HepG2 (cell line): ENCODE measurements at places on chromosomes 4 and X. TPM values are rescaled to one million over a fixed set of nuclear protein-coding genes. Genes with fewer than 3 reads are reported as not detected.

DNA sequence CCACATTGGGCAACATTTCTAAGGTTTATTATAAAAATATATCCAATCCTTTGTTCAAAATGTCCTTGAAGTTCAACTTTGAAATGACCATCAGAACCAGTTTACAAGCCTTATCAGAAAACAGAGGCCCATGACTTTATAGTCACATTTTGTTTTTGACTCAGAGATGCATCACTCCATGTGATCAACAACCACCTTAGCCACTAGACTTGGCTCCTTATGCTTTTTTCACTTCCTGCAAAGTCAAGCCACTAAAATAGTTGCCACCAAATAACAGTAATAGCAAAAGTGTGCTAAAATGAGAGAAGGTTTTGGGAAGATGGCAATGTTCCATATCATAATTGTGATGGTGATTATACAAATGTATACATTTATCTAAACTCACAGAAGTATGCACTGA, 181.7 kb downstream of the MAML3 start:
- DNase-seq = no peak

DNA sequence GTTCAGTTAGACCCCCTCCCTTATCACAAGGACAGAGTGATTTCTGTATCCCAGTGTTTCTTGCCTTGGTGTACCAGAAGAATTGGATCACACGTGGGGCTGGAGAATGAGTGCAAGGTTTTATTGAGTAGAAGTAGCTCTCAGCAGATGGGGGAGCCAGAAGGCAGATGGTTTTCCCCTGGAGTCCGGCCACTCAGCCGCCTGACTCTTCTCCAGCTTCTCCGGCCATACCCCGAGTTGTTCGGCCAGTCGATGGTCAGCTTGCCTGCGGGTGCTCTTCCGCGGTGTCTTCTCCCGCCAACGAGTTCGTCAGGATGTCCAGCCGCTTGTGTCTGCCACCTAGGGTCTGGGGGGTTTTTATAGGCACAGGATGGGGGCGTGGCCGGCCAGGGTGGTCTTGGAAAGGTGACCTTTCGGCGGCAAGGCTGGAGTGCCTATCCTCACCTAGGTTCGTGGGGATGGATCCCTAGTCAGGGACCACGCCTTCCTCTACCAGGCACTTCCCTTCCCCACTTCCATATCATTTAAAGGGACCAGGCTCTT, 14.5 kb downstream of the GAB1 start:
- no peak for DNase-seq

DNA sequence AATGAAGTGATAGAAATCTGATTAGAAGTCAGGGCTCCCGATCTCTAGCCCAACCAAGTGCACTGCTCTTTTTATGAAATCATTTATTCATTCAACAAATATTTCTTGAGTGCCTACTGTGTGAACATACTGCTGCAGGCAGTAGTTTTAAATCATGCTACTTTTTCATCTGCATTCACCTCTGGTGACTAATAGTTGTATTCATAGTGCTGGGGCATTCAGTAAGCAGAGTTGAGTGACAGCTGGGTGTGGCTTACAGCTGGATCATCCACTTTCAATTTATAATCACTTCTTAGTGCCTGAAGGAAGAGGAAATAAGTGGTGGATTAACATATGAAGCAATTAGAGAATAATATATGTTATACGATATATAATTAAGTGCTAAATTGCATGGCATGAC, 94.1 kb upstream of the HPRT1 start:
- no peak for DNase-seq

DNA sequence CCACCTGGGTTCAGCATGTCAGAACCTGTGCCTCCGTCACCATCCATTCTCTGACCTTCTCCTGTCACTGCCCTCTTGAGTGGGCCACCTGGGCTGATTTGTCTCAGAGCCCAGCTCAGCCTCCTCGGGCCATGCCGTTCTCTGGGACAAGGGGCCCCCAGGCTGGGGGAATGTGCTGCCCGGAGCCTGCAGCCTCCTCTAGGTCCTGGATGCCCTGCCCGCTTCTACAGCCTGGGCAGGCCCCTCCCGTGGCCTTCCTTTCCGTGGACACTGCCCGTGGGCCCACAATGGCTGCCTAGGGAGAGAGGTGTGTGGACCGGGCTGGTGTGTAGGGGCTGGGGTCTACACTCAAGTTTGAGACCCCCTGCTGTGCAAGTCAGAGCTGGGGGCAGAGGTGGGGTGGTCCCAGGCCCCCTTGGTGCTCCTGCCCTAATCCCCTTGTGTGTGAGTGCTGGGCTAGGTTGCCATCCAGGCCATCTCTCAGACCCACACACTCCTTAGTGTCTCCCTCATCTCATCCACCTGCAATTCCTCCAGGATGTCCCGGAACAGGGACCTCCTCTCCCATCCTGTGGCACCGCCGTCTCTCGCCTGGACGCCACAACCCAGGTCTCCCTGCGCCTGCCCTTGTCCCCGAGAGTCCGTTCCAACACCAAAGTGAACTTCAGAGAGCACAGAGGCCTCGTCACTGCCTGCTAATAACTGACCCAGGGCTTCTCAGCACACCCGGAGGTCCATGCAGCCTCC, 12.4 kb downstream of the PSAPL1 start:
- no peak for DNase-seq

DNA sequence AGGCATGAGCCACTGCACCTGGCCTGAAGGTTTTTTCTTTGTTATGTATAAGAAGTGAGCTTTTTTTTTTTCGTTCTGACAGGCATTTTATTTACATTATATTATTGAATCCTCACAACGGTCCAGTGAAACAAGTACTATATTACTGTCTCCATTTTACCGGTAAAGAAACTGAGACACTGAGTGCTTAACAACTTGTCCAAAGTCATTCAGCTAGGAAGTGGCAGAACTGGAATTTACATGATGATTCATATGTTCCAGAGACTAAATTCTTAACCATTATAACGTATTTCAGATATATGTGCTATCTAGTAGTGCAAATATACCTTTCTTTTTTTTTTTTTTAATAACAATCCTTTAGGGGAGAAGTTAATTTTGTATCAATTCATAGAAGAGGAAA, 18.4 kb upstream of the SLC6A14 start:
- no peak for DNase-seq

GRCh38 chrX:41596596-41596995, 92.2 kb upstream of the GPR34 start:
- DNase-seq = no peak

DNA sequence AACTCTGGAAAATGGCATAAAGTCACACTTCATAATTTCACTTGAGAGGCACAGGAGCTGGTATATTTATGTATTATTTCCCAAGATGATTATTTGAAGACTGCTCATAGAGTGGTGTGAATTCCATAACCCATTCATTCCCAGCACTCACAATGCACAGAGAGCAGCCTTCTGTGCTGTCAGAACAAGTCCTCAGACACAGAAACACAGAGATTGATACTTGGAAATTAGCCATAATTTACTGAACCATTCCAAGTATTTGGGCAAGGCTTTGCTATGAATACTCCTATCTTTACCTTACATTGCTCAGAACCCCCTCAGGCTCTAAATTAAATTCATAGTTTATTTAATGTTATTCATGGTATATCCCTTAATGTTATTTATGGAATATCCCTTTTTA, 53.6 kb downstream of the PABPC4L start:
- DNase-seq = no peak

DNA sequence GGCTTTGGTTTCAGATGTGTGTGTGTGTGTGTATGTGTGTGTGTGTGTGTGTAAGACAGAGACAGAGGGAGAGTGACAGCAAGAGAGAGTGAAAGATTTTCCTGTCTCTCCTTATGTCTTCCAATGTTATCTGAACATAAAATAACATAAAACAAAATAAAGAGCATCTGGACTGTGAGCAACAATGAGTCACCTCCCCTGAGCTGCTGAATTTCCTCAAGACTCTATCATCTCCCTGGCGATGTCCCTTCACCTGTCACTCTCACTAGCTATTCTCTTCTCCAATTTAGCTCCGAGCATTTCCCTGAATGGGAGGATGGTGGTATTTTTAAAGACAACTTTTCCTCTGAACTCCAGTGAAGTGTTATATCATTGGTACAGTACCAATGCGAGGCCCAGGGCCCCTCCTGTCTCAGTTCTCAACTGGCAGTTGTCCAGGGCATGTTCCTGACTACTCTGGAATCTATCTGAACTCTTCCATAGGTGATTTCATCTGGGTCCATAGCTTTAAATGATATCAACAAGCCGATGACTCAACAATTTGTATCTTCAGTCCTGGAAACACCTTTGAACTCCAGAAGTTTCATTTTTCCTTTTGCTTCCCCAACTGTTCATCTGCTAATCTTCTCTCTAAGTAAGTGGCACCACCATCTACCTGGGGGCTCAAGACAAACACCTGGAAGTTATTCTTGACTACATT, 195.0 kb upstream of the CLNK start:
- DNase-seq = no peak

GRCh38 chr4:23999714-24000469, 110.0 kb upstream of the PPARGC1A start:
- DNase-seq = no peak

GRCh38 chr4:123892368-123892976, 495.9 kb downstream of the SPRY1 start:
- no peak for DNase-seq

DNA sequence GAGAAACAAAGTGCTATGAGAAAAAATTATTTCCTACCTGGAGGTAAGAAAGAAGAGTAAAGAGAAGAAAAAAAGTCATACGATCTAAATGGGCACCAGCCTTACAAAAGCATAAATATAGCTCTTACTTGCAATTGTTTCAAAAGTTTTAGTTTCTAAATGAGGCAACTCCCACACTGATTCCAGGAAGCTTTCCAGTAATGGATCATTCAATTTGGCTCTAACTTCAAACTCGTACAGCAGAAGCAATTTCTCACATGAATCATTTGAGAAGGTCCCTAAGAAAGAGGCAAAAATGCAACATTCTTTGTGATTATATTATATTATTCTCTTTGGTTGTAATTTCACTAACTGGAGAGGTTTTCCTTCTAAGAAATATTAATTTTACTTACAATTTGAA, 109.9 kb downstream of the DLG3 start:
- DNase-seq = no peak

- no peak for DNase-seq
Observed at GRCh38 chrX:68261060-68261672, 172.1 kb downstream of the OPHN1 start.

- DNase-seq = no peak
Observed at GRCh38 chrX:135408794-135409193, 12.9 kb upstream of the SMIM10L2A start.

DNA sequence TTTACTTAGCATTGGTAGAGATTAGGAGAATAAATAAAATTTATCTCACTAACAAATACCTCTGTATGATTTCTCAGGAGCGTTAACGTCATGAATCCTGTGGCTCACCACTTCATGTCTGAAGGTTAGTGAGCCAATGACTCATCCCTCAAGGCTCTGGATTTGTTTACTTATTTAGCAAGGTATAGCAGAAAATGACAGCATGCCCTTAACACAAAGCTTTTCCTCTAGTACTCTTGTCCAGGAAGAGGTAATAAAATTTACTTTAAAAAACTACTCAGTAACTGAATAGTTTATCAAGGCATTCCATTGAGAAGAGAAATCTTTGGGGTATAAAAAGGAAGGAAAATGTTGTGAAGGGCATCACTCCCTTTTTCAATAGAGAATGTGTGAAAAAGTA, 823.8 kb downstream of the CCSER1 start:
- peak; percentile 36 for DNase-seq

DNA sequence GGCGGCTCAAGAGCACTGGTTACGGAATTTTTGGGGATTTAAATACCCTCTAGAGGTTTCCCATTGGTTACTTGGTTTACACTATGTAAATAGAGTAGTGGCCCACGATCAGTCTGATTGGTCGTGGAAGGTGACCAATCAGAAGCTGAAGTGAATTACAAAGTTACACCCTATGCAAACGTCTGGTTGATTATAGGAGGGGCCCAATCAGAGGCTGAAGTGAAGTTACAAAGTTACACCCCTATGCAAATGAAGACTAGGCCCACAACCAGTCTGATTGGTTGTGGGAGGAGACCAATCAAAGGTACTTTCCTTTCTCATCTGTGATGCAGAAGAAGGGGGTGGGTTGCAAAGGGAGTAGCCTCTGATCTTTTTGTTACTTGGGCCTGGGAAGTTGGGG, 45.1 kb upstream of the HSD17B10 start:
- DNase-seq = no peak

- DNase-seq = no peak
Observed at GRCh38 chr4:174437749-174438148, 84.5 kb downstream of the HPGD start.

DNA sequence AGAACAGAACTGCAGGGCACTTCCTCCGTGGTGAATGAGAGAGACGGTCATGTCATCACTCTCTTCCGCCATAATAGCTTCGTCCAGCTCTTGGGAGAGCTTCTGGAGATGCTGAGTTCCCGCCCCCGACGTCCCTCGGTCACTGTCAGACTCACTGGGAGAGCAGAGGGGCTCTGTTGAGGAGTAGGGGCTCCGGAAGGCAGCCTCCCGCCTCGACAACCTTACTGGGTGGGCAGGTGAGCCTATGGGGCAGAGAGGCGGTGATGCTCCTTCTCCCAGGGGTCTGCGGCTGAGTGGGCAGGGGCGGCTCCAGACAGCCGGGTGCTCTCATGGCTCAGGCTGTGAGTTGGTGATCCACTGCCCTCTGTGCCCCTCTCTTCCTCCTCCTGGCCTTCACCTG, 25.8 kb upstream of the ARHGEF38 start:
- DNase-seq = no peak

GRCh38 chr4:7068883-7069282, 1.0 kb upstream of the GRPEL1 start:
- DNase-seq = no peak

- no peak for DNase-seq
Observed at GRCh38 chr4:64821219-64821976, 412.1 kb upstream of the TECRL start.

GRCh38 chr4:25938787-25939186, 24.8 kb downstream of the SMIM20 start:
- no peak for DNase-seq

DNA sequence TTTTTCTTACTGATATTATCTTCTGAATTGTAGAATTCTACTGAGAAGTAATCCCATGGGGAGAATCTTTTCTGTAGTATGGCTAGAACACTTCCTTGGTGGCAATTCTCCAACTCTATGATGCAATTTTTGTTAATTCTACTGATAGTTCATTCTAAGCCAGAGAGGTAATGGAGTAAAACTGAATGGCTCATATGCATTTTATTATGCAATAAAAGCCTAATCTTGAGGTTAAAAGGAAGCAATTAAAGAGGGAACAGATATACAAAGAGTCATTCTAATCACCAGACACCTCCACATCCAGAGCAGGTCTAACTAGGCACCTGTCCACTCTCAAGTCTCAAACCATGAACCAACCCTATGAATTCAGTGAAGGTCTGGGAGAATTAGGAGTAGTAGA, 9.7 kb downstream of the RAP2C start:
- DNase-seq = no peak

GRCh38 chr4:123073650-123074049, 151.3 kb upstream of the NUDT6 start:
- no peak for DNase-seq

RAB41 gene
- not detected in 2 replicates for polyA plus RNA-seq

CYTL1 gene
- not detected in 2 replicates for polyA plus RNA-seq

EBP gene
- 106 and 162 TPM in 2 replicates for polyA plus RNA-seq

USP17L24 gene
- polyA plus RNA-seq = not detected in 2 replicates

PRR32 gene
- not detected in 2 replicates for polyA plus RNA-seq

HCFC1 gene
- 5.8 TPM in 2 replicates for polyA plus RNA-seq

LAP3 gene
- polyA plus RNA-seq = 90.5 and 106 TPM in 2 replicates

CA5B gene
- 1.8 and 2.2 TPM in 2 replicates for polyA plus RNA-seq

POU4F2 gene
- not detected in 2 replicates for polyA plus RNA-seq
